ENCODE measurements at places on chromosomes 4 and X.
A peak's percentile ranks its signal among the peaks of the same experiment; 100 is the strongest.

DNA sequence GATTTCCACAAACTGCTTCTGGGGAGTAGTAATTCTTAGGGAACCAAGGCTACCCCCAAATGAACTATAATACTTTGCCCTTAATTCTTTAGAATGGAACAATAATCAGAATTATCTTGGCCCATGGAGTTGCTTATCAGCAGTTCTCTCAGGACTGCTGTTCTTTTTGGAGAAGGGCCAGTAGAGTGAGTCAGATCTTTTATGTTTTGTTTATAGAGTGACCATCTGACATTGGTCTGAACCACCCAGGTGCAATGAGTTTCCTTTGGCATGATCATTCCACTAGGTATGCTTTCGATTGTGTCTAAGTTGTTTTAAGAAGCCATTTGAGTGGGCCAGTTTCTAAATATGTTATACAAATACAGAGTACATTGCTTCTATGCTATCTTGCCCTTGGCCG lies 31.8 kb downstream of the PRRG1 start:
- DNase-seq = no peak

DNA sequence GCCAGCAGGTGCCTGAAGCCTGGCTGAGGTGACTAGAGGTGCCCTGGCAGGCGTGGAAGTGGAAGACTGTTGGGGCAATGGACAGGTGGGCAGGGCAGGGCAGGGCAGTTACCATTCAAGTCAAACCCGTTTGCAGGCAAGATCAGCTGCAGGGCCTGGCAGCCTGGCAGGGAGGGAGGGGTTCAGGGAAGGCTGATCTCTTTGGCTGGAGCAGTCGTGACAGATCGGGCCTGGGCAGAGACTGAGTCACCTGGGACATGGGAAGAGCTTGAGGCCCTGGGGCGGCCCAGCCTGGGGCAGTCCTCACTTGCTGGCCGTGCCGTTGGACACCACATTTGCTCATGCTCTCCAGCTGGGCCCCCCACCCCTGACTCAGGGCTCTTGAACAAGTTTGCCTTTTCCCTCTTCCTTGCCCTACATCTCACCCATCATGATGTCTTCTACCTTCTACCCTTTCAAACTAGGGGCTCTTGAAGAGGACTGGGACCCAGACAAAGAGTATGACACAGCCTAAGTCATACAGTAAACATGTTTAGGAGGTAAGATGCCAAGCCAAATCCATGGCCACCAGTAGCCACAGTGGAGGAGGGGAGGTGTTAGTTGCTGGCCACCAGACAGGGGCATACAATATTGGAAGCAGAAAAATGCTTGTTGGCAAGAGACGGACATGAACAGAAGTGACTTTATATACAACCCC lies 2.0 kb upstream of the ZNF185 start:
- no peak for DNase-seq

- no peak for DNase-seq
Measured at GRCh38 chr4:168019019-168019651, 73.2 kb upstream of the ANXA10 start.

- no peak for DNase-seq
Measured at GRCh38 chr4:41820473-41820872, 71.9 kb upstream of the PHOX2B start.

- DNase-seq = peak; percentile 17
Measured at GRCh38 chrX:153827903-153828302, 2.4 kb downstream of the PDZD4 start.

Data from 8988T (cell line).